ENCODE measurements at places on chromosomes 3 and 15.
A peak's percentile ranks its signal among the peaks of the same experiment; 100 is the strongest.

DNA sequence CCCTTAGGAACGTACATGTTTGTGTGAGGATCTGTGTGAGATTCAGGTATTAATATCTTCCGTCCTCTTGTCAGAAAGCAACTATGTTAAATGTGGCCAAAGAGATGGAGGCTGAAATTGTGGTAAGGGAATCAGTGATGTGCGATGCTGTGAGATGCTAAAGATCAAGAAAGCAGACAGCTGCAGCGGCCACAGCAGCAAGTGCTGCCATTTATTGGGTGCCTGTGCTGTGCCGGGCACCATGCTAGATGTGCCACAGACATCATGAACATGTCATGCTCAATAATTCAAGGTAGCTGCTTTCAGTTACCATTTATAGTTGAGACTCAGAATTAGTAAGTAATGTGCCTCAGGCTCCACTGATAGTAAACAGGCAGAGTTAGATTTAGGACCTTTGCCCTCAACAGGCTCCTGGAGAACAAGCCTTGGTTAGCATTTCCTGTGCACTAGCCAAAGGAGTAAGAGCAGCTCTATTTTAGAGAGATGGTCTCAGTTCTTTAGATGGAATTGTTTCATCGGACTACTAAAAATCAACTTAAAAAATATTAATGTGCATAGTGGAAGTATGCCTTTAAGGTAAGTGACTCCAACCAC is 24.9 kb downstream of the LARS2 start:
- no peak for DNase-seq

GRCh38 chr3:12464181-12464580 is 20.1 kb upstream of the TSEN2 start:
- no peak for DNase-seq

- peak; percentile 74 for DNase-seq
These were observed at the start of gene PRKAR2A for GRCh38 chr3:48847504-48848423. PRKAR2A (minus strand) TSS chr3:48847874; CDS start chr3:48847596, 278 bp downstream.

GRCh38 chr3:46284981-46285683 is 42.9 kb downstream of the CCR3 start:
- no peak for DNase-seq

GRCh38 chr3:186983659-186984058 is 53.3 kb downstream of the ST6GAL1 start:
- no peak for DNase-seq

DNA sequence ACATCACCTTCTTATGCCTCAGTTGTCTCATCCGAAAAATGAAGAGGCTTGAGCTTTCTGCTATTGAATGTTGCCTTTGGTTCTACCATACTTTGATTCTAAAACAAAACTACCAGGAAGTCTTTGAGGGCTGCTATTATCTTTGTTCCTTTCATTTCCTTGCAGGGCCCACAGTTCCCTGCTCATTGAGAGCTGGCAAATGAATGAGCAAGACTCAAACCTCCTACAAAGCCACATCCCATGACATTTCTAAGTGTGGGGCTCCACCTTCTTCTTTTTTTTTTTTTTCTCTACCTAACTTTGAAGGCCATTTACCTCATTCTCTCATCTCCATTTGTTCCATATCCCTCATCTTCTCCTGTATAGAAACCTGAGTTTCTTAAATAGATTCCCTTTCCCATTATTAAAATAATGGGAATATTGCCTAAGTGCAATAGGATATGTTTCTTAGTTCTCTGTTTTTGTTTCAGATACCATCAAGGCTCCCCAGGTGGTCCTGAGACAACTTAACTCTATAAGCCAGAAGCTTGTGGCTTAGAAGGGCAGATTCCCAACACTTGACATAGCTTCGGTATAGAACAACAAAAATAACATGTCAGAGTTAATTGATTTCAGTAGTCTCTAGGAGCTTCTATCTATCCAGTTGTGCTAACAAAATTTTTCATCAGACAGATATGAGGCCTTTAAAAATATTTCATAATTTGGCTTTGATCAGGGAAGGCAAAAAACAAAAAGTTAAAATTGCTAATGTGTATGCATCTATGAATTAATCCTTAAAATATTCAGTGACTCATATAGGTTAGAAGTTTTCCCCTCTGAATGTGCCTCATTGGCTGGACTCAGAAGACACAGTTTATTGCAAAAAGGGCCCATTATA is 951.6 kb downstream of the TUSC7 start:
- DNase-seq = no peak

- no peak for DNase-seq
These were observed 115.4 kb upstream of the ROPN1 start for GRCh38 chr3:124107104-124107890.

- DNase-seq = peak; percentile 75
These were observed 157.6 kb downstream of the UACA start for GRCh38 chr15:70605606-70606410.

DNA sequence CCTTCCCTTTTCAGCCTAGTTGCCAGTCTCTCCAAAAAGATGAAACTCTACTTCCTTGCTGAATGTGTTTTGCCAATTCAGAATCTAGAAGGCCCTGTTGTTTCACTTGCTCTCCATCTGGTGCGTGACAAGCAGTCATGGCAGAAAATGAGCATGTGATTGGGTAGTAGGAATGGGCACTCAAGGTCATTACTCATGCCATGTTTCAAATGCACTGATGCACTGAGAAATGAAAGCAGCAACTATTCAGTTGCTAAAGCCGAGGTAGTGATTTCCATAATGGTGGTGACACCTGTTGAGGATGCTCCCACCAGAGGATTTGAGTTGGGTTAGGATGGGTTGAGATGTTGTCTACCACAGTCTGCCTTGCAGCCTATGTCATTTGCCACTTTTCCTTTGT is 12.7 kb downstream of the ZBTB38 start:
- DNase-seq = no peak

GRCh38 chr3:194989241-194989640 is 281.7 kb downstream of the XXYLT1 start:
- no peak for DNase-seq

- no peak for DNase-seq
These were observed 43.9 kb downstream of the PPCDC start for GRCh38 chr15:75067123-75067830.

DNA sequence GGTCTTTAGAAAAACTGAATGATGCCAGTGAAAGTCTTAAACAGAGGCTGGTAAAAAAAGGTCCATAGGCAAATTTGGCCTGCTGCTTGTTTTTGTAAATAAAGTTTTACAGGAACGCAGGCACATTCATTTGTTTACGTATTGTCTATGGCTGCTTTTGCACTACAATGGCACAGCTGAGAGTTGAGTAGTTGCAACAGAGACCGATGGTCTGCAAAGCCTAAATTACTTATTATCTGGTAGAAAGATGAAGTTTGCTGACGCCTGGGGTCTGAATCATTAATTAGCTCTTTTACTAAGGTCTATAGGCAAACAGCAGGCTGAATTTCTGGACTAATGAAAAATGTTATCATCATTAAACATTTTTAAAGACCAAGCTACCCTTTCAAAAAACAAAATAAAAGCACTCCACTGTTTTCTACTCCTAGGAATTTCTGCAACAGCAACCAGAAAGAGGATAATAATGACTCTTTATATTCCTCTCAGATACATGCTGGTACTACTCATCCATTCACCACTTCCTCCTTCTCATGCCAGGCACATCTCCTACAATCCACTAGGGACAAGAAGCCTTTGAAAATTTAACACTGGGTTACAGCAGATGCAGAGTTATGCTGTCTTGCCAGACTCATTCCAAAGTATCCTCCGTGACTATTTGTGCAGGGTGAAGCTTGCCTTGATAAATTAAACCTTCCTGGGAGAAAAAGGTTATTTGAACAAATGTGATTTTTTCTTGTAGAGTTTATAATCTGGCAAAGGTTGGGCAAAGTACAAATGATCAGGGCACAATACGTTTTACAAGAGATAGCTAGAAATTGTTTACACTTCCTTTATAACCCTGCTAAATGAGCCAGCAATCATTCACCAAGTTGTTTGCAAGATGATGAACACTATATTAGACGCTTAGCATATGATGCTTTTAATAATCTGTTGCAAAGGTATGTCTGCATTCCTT is 6.0 kb downstream of the GATM start:
- DNase-seq = no peak

DNA sequence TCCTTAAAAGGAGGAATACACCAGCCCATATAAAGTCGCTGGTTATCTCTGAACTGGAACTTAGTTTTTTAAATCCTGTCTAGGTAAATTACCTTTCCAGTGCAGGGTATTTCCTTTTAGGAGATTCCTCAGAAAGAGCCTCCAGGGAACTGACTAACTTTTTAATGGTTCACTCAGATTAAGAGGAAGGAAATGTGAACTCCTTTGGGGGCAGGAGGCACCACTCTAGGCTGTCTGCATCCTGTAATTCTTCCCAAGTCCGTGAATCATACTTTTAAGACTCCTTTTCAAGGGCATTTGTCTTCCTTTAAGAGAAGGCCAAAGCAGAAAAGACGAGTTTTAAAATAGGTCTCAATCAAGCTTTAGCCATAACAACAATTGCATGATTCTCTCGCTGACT is 871.2 kb upstream of the NR2F2 start:
- DNase-seq = no peak

DNA sequence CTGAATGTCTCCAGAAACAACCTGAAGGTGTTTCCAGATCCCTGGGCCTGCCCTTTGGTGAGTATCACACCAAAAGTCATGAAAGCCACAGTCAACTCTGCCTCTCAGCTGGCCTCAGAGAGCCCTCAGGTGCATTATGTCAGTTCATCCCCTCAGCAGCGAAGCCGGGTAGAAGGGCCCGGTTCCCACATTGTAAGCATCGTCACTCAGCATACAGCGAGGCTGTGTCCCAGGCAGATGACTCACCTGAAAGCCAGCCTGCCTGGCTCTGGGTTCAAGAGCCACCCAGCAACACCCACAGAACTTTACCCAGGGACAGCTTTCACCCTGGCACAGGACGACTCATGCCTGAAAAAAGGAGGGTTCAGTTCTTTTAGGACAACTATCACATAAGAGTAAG is 91.6 kb downstream of the LRRK1 start:
- DNase-seq = no peak

DNA sequence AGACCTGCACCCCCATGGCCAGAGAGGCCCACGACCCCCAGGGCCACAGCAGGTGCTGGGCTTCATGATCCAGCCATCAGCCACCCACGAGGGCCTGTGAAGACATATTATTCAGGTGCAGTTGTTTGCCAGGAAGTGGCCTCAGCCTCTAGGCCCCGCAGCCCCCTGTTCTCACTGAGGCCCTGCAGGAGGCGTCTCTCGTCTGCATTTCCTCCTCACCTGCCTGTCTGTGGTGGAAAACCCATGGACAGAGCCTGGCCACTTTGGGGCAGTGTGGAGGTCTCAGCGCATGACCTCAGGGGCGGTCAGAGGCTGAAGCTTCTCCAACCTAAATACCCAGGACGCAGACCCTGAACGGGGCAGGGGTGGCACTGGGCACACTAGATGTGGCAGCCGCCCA is 18.6 kb downstream of the UROC1 start:
- DNase-seq = no peak

DNA sequence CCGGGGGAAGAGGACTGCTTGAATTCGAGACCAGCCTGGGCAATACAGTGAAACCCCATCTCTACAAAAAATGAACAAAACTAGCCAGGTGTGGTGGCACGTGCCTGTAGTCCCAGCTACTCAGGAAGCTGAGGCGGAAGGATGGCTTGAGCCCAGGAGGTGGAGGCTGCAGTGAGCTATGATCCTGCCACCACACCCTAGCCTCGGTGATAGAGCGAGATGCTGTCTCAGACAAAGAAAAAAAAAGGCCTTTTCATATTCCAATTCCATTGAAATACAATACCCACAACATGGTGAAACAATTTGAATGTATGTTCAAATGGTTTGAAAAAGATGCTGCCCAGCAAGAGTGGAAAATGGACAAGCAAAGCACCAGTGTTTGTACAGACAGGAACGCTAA is 61.8 kb upstream of the ZNF148 start:
- no peak for DNase-seq
